ENCODE measurements at places on chromosomes 7 and 10. TPM values are rescaled to one million over a fixed set of nuclear protein-coding genes. Genes with fewer than 3 reads are reported as not detected.

Gene ZNF365
- 6.5 TPM for total RNA-seq

Gene PRLHR
- total RNA-seq = not detected

Gene SLC26A3
- not detected for total RNA-seq

Gene ANLN
- 80.6 TPM for total RNA-seq

Gene MKI67
- total RNA-seq = 15.7 TPM

Gene LAMB1
- total RNA-seq = 614 TPM

Gene COL13A1
- total RNA-seq = 14.8 TPM

Gene APBB1IP
- not detected for total RNA-seq

Gene PSD
- total RNA-seq = 0.26 TPM

Gene SEPHS1
- 27.9 TPM for total RNA-seq
